Transverse colon (tissue), 4 donors: ENCODE measurements at places on chromosomes 2 and 18. TPM values are rescaled to one million over a fixed set of nuclear protein-coding genes. Genes with fewer than 3 reads are reported as not detected.

GRCh38 chr2:85388878-85389538, 21.2 kb downstream of the CAPG start:
- no peak for DNase-seq

DNA sequence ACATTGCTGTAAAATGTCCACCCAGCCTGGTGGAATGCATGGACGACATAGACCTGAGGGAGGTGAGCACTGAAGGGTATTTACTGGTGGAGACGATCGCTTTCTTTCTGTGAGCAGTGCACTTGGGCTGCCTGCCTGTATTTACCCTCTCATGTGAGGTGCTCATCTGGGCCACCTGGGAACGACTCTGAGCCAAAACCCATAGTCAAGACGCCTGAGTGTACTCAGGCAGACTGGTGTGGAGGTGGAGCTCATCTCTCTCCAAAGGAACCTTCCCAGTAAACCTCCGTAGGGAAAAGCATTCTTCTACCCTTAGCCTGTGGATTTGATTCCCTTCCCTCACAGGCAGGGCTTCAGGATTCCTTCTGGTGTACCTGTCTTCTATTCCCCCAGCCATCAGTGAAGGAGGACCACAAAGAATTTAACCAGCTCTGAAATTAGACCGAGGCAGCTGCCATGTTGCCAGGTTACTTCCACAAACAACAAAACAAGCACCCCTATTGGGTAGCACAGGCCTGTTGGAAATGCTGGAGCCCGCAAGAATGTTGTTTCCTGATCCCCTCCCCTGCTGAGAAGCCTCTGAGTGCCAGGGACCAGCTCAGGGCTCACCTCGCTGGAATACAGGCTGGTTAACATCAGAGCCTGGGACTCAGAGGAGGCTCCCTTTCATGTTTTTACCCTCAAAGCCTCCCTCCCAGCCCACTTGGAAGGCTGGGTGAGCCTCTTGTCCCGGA, 47.5 kb upstream of the TXNDC2 start:
- DNase-seq: no peak

DNA sequence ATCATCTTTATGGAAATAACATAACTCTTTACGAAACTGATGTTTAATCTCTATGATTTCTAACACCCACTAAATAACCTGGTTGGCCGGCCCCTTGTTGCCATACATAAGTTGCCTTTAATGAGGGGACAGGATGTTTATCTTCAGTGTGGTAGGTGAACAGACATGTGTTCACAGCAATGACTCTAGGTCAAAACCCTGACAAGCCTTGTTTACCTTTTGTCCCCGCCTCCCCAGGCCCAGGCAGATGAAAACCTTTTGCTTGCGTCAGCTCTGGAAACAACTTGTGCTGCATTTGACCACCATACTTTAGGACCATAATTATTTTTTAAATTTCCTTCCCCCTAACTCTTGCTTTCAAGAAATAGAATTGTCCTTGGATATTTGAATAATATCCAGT, 2.9 kb upstream of the DSG4 start:
- no peak for DNase-seq

GRCh38 chr2:190840569-190841172, 40.0 kb upstream of the GLS start:
- no peak for DNase-seq

GRCh38 chr2:40210344-40210967, 241.4 kb downstream of the SLC8A1 start:
- no peak for DNase-seq

DNA sequence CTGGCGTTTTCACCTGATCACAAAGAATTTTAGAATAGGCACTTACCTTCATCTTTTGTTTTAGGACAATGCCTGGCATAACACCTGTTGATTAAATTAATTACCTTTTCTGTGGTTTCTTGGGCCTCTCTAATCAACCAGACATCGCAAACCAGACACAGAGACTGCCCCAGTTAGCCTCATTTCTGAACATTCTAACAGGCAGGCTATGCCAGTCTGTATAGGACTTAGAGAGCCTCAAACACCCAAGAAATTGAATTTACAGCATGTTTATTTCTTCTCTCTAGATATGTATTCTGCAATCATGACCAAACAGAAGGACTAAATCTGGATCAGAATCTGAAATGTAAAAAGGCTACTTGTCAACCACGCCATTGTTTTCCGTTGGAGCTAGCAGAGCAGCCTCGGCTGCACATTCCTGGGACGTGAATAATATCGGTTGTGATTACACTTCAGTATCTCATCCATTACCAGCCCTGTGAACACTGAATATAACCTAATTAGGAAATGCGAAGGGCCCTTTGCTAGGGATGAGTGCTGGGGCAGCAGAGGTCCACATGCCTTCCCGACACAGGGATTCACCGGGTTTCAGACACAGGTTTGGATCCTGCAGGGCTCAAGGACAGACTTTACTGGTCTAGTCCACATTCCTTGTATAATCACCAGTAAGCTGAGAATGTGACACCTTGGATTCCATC, 17.5 kb upstream of the CDC42EP3 start:
- no peak for DNase-seq

DNA sequence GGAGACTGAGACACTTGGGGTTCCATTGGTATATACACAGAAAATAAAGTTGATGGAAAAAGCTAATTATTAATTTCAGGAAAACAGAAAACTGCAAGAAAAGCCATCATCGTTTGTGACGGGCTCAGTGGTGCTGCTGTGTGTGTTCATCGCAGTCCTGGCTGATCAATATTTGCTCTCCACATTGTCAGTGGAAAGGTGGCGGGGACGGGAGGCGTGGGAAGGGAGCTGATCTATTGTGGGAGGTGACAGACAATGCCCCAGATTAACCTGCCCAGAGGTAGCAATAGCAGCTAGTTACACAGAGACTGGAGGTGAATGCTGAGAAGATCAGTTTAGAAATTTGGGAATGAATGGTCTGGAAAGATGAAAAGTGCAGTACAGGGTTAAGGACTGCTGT, 50.0 kb upstream of the CTDP1 start:
- no peak for DNase-seq

POTEF gene
- not detected for total RNA-seq

IL37 gene
- total RNA-seq: 2.6 TPM

UGT1A6 gene
- total RNA-seq: 40.2 TPM
